Daoy (cell line): ENCODE measurements at places on chromosomes 1 and 21. TPM values are rescaled to one million over a fixed set of nuclear protein-coding genes. Genes with fewer than 3 reads are reported as not detected.

GRCh38 chr1:18155881-18156385, 48.3 kb downstream of the IGSF21 start:
- no peak for DNase-seq

DNA sequence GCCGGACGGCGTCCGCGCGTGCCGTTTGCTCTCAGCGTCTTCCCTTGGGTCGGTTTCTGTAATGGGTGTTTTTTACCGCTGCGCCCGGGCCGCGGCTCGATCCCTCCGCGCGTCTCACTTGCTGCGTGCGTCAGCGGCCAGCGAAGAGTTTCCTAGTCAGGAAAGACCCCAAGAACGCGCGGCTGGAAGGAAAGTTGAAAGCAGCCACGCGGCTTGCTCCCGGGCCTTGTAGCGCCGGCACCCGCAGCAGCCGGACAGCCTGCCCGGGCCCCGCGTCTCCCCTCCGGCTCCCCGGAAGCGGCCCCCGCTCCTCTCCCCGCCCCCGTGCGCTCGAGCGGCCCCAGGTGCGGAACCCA, 159.8 kb downstream of the RUNX1 start:
- DNase-seq = peak; percentile 85

DNA sequence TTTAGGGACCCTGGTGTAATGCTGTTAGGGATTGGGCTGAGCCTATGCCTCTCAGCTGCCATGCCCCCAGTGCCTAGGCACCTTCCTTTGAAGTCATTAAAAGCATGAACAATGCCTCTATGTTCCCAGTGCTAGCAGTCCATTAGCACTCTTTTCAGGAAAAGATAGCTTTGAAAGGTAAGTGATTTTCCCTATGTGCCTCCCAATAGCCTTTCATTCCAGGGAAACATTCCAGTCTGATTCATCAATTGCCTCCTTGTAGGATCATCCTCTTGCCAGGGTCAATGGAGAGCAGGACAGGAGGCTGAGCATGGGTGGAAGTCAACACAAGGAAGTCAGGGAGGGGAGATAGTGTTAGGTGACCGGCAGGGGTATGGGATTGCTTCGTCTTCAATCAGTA, 8.6 kb upstream of the IGSF21 start:
- no peak for DNase-seq

- no peak for DNase-seq
Observed at GRCh38 chr1:42168763-42169162, 4.2 kb upstream of the GUCA2A start.

DNA sequence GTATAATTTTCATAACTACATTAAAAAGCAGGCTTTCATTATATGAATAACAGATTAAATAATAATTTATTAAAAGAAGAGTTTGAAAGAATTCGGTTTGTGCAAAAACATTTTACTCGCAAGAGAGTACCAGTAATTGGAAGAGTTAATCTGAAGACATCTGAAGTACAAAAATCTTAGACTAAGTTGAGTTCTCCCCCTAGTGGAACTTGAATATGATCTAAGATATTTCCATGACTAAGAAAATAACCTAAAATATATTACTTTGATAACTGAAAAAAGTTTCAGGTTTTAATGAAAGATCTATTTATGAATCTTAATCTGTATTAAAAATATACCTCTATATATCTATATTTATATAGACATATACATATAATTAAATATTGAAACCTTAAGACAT, 112.5 kb upstream of the GFI1 start:
- DNase-seq = no peak

DNA sequence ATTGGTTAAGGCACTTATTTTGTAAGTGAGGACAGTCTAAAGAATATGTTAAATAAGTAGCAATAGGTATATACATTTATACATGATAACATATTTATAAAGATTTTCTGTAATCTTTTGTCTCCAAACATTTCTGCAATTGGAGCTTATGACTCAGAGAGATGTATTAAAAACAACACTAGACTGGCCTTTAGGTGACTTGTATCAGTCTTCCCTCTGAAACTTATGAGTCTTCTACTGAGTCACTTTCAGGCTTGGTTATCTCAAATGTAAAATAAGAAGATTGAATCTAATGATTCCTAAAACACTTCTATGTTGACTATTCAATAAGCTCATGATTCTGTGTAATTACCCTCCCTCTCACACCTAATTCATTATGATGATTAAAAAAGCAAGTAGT, 672.6 kb upstream of the NEGR1 start:
- DNase-seq = no peak

The NPPB gene
- total RNA-seq = 38.6 and 78.9 TPM in 2 replicates

The SORT1 gene
- total RNA-seq = 14.1 and 16.3 TPM in 2 replicates

The PDZK1IP1 gene
- not detected in 2 replicates for total RNA-seq
